NCI-H1048 (cell line): ENCODE measurements at places on chromosomes 3 and 15.

DNA sequence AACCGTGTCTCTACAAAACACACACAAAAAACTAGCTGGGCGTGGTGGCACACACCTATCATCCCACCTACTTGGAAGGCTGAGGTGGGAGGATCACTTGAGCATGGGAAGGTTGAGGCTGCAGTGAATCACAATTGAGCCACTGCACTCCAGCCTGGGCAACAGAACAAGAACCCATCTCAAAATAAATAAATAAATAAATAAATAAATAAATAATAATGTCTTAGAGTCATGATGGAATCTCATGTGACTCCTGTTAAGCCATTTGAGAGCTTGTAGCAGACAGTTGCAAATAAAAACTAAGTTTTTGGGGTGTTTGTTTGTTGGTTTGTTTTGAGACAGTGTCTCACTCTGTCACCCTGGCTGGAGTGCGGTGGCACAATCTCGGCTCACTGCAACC lies 33.2 kb downstream of the SLC12A1 start:
- DNase-seq = no peak

DNA sequence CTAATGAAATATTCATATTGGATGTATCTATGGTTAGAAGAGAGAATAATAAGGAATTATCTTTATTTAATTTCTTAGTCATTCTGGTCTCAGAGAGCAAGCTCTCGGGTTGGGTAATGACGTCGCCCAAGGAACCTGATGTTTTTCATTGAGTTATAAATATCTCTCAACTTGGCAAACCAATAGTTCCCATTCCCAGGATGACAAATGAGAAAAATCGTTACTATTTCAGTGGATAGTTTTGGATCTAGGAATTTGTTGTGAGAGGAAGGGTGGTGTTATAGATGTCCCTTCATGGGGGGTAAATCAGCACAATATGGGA lies 162.9 kb upstream of the NR2E3 start:
- no peak for DNase-seq

DNA sequence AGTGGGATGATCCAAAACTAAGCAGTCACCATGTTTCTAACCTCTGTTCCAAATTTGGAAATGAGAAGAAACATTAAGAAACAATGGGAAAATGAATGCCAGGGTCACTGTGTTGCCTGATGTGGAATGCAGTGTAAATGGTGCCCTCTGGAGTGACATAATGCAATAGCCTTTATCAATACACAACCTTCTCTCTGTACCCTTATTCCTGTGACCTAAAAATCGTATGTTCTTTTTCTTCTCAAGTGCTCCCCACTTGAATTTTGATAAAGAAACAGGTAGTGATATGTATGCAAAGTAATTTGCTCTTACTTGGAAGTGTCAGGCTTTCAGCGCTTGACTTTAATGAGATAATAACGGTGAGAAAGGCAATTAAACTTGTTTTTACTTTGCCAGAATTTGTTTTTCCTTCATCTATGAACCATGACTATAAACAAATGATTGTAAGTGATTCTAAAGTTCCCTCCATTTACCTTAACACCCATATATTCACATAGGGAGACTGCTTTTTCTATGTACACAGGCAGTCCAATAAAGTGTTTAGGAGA lies 145.8 kb upstream of the THRB start:
- DNase-seq = no peak

DNA sequence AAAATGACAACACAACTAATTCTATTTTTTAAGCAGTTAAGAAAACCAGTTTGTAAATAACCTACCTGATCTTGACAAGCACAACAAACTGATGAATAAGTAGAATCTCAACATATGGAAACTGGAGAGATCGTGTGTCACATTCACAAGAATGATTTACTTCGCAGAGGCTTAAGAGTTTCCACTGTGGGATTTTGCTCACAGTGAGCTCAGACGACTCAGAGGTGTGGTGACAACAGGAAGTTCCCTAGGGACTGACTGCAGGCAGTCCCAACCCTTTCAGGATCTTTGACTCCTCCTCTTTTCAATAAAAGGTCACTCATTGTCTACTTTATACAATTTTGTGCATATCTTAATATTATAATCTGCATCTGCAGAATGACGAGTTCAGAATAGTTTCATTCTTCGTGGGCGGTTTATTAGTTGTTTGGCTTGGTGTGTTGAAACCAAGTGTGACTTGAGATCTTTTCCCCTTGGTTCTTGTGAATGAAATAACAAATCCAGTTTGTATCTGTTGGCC lies at the start of gene LIPH:
Gene LIPH, minus strand, starts transcription at position 231 of the 520 bp plus-strand sequence. Its CDS starts 117 bp downstream, at position 114.
- no peak for DNase-seq

DNA sequence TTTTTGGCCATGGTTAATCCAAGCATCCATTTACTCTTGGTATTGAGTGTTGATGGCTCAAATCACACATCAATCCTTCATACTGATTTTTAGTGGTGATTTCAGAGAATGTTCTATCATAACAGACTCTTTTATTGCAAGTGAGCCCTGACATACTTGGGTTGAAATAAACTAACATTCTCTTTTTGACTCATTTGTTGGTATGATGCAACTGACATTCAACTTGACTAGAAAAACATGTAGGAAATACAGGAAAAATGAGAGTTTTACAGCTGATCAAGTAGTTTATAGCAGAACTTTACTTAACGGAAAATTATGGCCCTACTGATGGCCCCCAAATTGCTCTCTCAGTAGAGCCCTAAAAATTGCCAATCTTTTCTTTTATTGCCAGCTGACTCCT lies 173.9 kb upstream of the CD96 start:
- no peak for DNase-seq

DNA sequence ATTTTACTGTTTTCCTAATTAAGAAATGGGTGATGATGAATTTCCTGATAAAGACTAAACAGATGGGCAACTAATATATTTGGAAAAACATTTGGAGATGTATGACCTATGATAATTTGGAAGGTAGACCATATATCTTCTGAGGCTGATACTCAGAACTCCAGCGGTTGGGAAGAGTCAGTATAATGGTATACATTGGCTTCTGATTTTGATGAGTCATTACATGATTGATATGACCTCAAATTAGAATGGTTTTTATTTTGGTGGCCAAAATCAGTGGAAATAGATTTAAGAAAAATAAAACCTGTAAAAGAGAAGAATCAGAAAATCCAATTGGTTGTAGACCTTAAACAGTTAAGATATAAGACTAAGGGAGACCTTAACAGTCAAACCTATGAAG lies 496.4 kb upstream of the ALCAM start:
- DNase-seq = no peak

GRCh38 chr15:75195766-75196241 lies 5.9 kb upstream of the C15orf39 start:
- DNase-seq = no peak

DNA sequence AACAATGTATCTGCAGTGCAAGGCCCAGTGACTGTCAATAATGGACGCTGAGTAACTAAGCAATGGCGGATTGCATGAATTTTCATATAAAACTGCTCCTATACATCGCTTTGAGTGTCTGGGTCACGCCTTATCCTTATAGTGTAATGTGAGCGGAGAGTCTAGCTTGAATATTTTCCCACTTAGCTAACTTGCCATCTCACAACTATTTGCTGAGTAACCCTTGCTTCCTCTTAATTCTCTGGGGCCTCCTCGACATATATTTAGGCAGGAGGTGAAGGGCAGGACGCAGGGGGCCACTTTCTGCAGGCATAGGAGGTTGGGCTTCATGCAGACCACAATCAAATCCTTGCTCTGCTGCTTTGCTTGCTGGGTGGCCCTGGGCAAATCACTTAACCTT lies 24.0 kb downstream of the ST8SIA2 start:
- no peak for DNase-seq

DNA sequence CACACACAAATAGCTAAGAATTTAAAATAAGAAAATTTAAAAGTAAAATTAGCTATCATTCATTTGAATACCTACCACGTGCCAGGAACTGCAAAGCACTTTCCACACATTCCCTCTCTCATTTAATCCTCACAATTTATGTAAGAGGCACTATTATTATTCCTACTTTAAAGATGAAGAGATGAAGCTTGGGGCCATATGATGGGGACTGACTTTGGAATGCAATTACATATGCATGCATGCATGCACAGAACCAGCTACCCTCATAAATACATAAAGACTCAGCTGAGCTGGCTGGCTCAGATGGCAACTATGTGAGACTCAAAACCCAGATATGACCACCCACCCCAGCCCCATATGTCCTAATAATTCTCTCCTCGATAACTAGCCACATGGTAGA lies 31.7 kb upstream of the THUMPD3 start:
- DNase-seq = peak; percentile 26

- DNase-seq = no peak
Observed at GRCh38 chr3:104952146-104952972, 414.4 kb upstream of the ALCAM start.

DNA sequence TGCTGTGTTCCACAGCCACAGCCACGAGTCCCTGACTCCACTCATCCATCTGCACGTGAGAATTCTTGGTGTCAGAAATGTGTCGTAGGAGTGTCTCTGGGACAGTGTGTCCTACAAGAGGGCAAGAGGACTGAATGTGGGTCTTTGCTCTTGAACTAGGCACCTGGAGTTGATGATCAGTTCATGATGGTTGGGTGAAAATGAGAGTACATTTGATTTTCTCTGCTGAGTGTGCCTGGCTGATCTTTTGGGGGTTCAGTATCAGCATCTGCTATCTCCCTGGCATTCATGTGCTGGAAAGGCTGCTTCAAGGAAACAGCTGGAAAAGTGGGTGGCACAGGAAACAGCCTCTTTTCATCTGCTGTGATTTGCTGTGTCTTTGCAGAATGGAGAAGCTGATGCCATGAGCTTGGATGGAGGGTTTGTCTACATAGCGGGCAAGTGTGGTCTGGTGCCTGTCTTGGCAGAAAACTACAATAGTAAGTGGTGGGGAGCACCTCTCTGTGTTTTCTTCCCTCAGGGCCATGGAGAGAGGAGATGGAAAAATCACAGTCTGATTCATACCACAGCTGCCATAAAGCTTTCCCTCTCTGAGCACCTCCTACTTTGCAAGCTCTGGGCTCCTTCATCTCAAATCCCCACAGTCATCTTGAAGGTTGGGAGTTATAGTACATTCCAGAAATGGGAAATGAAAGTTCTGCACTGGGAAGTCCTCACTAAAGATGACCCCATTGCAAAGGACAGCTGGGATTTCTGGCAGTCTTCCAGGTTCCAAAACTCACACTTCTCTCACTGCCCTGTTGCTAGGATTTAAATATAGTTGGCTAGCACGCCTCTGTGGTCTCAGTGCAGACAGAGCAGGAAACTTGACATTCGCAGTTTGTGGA lies 17.8 kb downstream of the TF start:
- no peak for DNase-seq

DNA sequence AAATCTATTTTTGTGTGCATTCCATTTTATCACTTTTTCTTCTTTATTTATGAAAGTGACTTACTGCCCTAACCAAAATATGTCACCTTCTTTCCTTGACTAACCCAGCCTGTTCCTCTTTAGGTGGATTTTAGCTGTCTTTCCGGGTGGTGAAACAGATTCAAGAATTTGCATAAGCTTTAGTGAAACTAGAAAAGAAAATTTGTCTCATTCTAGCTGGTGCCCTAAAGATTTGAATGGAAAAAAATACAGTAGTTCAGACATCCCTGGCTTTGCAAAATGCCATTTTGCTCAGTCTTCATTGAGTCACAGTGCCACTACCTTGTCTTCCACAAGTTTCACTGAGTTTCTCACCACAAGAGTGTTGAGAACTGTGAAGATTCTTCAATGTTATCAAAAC lies 28.2 kb upstream of the CCDC50 start:
- peak; percentile 37 for DNase-seq

DNA sequence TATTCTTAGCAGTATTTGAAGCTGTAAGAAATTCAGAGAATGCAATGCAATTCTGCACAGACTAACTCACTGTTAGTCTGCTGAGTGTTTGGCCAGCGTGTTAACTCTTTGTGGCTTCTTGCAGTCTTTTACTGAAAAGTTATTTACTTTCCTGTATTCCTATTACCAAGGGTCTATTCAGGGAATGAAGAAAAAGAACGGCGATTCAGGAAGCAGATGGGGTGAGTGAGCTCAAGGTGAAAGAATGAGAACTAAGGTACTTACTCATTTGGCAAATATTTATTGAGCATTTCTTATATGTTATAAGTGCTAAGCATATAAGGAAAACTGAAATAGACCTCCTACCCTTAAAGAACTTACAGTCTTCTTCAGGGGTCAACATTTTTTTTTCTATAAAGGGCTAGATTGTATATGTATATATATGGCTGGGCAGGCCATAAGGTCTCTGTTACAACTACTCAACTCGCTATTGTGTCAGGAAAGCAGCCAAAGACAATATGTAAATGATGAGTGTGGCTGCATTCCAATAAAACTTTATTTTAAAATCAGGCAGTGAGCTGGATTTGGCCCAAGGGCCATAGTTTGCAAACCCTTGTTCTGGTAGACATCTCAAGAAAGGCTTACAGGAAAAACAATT lies 271.9 kb upstream of the GADL1 start:
- DNase-seq = no peak

- DNase-seq = no peak
Observed at GRCh38 chr3:101200461-101200860, 119.9 kb downstream of the IMPG2 start.

DNA sequence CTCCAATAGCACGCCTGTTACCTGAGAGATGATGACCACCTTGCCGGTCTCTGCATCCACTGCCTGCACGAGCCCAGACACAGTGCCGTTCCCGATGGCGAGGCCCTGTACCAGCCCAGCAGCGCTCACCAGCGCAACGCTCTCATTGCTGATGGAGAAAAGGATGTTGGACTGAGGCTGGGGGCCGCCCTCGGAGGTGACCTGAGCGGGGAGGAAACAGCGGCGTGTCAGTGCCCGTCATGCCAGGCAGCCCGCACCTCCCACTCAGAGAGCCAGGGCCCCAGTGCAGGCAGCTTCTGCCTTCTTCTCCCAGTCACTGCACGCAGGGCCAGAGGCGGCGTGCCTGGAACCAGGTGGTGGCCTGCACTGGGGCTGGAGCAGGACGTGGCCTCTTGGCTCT lies 80.3 kb downstream of the NUP210 start:
- no peak for DNase-seq

DNA sequence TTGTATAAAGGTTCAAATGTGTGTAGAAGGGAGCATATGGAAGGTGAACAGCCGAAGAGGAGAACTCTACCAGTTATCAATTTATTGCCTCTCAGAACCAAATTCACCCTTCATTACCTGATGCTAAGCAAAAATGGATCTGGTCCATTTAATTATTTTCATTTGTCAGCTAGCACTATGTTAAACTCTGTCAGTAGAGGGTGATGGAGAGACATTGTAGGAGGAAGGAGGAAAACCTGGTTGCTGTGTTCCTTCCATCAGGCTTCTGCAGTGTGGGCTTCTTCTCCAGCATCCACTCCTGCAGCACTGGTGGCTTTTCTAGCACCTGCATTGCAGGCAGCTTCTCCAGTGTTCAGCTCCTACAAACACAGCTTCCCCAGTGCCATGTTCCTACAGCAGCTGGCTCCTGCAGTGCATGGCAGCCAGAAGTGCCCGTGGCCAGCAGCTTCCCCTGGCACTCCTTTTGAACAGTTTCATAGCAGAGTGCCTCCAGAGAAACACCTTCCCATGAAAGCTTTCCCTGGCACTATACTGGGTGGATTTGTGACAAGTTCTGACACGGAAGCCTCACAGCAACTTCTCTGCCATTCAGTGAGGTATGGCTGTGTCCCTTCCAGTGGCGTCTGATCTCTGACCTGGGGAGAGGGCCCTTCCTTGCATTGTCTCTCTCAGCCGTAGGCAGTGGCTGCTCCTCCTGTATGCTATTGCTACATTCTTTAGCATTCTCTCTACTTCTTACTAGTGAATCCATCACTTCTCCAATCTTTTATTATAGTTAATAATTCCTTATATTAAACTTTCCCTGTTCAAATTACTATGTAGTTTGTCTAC lies 14.6 kb upstream of the IL17RD start:
- no peak for DNase-seq

GRCh38 chr3:142963516-142964448 lies at the start of gene PAQR9:
PAQR9 (minus strand) TSS chr3:142963674; CDS start chr3:142963336, 338 bp downstream.
- DNase-seq = no peak
